ENCODE measurements at places on chromosomes 6 and 20.

GRCh38 chr6:111242452-111242851 is 155.1 kb downstream of the SLC16A10 start:
- no peak for DNase-seq

GRCh38 chr6:51472745-51473487 is 614.5 kb downstream of the PKHD1 start:
- no peak for DNase-seq

DNA sequence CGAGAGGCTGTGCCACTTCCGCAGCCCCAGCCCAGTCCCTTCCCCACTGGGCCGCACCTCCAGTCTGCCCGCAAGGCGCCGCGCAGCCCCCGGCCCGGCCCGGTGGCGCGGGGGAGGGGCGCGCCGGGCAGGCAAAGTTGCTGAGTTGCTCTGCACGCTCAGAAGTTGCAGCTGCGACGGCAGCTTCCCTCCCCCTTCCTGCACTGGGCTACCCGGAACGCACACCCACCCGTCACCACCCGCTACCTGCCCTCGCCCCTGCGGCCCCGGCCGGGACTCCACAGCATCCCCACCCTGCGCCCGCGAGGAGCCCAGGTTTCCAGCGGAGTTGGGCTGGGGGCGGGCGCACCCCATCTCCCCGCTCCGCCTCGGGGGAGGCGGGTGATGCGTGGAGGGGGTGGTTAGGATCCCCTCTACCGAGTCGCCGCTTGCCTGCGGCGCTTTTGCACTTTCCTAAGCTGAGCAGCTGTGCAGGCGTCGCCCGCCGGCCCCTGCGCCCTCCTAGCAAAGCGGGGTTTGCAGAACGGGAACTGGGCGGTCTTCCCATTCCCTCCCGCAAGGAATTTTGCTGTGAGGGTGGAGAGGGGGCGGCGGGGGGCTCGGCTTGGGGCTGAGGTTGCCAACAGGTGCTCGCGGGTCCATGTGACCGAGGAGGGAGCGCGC is 55.9 kb upstream of the RREB1 start:
- DNase-seq, result no peak

DNA sequence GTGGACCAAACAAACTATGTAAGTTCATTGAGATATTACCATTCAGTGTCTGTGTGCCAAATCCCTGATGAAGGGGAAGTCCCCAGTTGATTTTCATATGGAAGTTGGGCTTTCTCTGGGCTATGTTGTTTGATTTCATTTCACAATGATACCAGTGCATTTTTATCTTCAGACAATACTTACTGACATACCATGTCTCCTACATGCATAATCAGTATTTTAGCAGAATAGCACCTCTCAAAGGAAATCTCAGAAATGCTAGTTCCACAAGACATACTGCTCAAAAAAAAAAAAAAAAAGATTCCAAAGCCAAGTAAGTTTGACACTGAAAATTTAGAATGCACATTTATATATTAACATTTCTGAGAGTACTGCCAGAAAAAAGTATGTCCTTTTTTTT is 168.8 kb upstream of the RNF217 start:
- DNase-seq, result no peak

DNA sequence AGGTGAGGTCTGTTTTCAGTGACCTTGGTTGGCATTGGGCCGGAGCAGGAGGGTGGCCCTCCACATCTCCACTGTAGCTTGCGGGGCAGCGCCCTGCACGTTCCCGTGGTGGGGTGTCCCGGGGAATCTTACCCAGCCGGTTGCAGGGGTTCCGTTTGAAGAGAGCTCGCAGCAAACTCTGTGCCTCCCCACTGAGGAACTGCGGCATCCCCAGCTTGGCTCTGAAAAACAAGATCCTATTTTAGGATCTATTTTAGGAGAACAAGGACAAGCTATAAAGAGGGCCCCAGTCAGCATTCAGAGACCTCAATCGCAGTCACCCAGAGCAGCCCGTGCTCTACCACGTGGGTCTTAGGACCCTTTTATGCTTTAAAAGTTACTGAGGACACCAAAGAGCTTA is 97.8 kb downstream of the RAMACL start:
- no peak for DNase-seq

DNA sequence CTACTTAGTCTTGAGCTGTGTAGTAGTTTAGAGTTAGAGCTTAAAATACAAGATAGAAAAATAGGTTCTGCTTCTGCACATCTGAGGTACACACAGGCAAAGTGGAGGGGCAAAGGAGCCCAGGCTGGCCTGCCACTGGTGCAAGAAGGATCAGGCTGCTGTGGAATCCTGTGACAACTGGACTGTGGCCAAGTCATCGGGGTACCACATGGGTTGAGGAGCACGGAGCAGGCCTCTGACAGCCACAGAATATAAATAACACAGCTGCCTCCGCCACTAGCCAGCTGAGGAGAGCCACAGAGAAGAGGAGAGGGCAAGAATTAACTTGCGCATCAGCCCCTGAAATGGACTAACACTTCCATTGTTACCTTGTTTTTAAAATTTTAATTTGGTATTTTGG is 206.0 kb upstream of the MARCKS start:
- no peak for DNase-seq

- no peak for DNase-seq
Measured at GRCh38 chr20:54794110-54794509, 318.7 kb downstream of the DOK5 start.

DNA sequence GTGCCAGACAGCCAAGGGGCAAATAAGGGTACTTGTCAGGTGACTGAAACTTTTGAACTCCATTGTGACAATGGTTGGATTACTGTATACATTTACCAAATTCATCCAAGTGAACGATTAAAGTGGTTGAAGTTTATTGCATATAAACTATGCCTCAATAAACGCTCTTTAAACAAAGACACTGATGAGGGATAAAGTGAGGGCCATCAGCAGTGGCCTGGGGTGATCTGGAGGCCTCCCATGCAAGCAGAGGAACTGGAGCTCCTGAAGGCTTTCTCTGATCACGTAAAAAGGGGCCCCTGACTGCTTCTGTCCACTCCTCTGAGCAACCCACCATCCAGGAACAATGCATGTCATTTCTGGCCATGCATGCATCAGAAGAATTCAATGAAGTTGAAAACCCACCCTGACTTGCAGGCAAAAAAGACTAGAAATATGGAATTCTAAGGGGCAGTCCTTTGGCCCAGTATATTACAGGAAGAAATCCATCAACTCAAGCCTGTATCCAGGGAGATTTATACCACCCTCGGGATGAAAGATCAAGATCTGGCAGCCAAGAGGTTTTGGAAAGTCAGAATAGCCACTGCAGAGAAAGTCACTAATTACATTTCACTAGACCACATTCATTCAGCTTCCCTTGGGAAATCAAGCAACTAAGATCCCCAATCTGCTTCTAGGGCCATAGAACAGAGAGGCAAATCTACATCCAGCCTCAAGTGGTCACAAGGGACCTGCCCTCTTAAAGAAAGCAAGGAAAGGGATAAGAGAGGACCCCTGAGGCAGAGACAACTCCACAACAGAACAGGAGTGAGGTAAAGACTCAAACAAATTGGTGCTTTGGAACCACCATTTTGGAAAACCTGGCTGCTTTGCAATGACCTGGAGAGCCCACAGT is 31.7 kb upstream of the RAB22A start:
- no peak for DNase-seq

- DNase-seq, result no peak
Measured at GRCh38 chr6:2522521-2522920, 228.2 kb downstream of the MYLK4 start.

GRCh38 chr6:31922942-31923341 is 4.6 kb upstream of the C2 start:
- no peak for DNase-seq

- no peak for DNase-seq
Measured at GRCh38 chr20:48630342-48631075, 197.3 kb downstream of the PREX1 start.

GRCh38 chr20:54173653-54174456 is at the start of gene CYP24A1:
Gene CYP24A1, minus strand, starts transcription at chr20:54173986. Its CDS starts 407 bp downstream, at chr20:54173579.
- DNase-seq, result no peak

- DNase-seq, result no peak
Measured at GRCh38 chr20:41191562-41192500, 54.5 kb downstream of the PLCG1 start.

DNA sequence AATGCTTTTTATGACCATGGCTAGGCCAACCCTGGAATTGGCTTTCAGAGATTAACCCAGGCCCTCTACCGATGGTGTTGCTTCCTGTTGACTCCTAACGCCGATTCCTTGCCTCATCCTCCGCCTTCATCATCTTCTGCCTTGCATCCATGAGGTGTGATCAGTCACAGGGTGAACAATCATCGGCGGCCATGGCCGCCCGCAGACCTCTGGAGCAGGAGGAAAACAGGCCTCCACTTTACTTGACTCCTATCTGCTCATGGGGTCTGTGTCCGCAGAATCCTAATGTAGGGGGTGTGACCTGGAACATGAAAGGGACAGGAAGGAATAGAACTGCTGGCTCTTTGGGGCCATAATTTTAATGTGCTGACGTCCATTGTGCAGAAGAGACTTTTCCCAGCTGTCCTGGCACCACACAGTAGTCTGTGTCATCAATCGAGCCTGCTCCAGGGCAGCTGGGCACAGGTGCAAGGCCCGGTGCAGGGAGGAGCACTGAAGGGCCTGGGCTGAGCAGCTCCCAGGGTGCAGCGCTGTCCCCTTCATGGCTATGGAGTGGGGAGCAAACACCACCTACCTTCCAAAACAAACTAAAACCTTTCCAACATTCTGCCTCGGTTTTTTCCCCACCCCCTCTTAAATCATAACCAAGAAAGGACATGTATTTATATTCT is 8.0 kb downstream of the SLC22A3 start:
- DNase-seq, result no peak

- no peak for DNase-seq
Measured at GRCh38 chr6:10451828-10452509, 37.1 kb upstream of the TFAP2A start.

DNA sequence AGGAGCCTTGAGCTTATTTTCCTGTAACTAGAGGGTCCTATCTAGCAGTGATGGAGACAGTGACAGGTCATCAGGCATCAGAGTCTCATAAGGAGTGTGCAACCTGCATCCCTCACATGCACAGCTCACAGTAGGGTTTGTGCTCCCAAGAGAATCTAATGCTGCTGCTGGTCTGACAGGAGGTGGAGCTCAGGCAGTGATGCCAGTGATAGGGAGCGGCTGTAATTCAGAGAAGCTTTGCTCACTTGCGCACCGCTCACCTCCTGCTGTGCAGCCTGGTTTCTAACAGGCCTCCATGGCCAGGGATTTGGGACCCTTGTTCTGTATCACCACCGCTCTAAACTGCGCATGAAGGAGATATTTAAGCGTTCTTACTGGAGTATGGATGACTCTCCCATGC is 5.3 kb downstream of the KIF25 start:
- DNase-seq, result no peak

- no peak for DNase-seq
Measured at GRCh38 chr20:45303586-45304463, 2.8 kb upstream of the RBPJL start.

DNA sequence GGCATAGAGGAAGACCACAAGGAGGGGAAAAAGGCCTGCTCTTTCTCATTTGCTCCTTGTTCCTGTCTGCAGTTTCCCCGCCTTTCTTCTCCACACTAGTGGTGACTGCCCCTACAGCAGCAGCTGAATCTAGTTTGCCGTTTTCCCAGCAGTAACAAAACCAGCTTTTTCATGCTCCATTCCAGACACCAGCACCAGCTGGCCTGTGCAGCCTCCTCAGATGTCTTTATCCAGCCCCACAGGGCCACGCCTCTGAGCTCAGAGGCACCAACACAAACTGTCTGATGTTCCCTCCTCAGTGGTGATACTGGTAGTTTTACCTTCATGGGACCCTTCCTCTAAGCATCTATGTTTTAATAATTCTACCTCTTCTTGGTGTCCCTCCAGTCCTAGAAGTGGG is 70.4 kb upstream of the SLC24A3 start:
- DNase-seq, result no peak

- DNase-seq, result no peak
Measured at GRCh38 chr6:70119218-70119835, 183.6 kb downstream of the COL9A1 start.

DNA sequence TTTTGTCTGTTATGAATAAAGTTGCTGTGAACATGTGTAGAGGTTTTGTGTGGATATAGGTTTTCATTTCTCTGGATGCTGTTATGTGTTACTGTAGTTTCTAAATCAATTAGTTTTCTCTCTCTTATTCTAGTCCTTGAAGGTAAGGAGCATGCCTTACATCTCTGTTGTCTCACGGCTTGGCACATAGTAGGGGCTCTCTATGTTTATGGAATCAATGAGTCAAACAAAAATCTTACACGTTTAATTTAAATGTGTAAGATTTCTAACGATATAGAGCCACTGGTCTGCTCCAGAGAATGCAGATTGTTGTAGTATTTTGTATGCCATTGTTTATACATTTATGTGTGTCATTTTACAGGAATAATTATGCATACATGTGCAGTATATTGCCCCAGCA is 15.3 kb upstream of the DHX35 start:
- DNase-seq, result no peak

- no peak for DNase-seq
Measured at GRCh38 chr20:23133560-23133998, 47.5 kb upstream of the CD93 start.

DNA sequence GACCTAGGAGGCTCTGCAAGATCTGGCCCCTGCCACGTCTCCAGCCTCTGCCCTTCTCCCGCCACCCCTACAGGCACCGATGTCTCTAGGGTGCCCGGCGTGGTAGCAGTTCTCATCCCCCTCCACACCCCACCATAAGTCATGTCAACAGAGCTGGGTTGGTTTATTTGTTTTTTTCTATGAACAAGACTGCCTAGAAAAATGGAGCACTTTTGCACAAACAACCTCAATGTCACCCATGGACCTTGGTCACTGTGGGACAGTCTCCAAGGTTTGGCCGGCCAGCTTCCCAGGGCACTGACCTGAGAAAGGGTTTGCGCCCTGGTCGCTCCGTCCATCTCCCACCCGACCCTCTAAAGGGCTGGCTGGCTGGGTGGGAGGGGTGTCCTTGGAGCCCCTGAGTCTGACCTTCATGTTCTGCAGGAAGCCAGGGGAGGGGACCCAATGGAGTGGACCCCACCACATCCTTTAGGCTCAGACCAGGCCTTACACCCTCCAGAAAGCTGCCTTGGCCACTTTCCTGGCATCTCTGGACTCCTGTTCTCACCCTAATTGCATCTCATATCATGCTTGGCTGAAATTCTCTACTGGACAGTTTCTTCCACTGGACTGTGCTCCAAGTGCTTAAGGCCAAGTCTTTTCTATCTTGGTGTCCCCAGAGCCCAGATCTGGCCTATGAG is 104.8 kb upstream of the PTPN1 start:
- DNase-seq, result no peak

- no peak for DNase-seq
Measured at GRCh38 chr20:50635676-50636600, 55.4 kb downstream of the RIPOR3 start.

GRCh38 chr20:20624914-20625313 is 87.5 kb downstream of the RALGAPA2 start:
- DNase-seq, result no peak

GRCh38 chr20:34001378-34001777 is 7.7 kb downstream of the RALY start:
- no peak for DNase-seq

- no peak for DNase-seq
Measured at GRCh38 chr6:163419413-163420288, 5.1 kb downstream of the QKI start.

- no peak for DNase-seq
Measured at GRCh38 chr6:38604700-38605099, 35.0 kb downstream of the BTBD9 start.

GRCh38 chr20:30284281-30284905 is 973.1 kb upstream of the DEFB115 start:
- DNase-seq, result no peak

Measured in NCI-H524 treated with DMSO at 0.1 percent for 48 hours (cell line).